Activated CD4-positive, alpha-beta T cell treated with anti-CD3 and anti-CD28 coated beads, Interleukin-2, Interleukin-4, amounts not matched to agents 100 ng/mL and 50 ng/mL, durations not matched to agents 16 hours and 8 hours (primary cell): ENCODE measurements at places on chromosomes 13 and 19.
A peak's percentile ranks its signal among the peaks of the same experiment; 100 is the strongest.

- no peak for DNase-seq
These were observed 175.4 kb upstream of the RFC3 start for GRCh38 chr13:33642374-33643065.

GRCh38 chr19:23971598-23971997 lies 56.9 kb downstream of the ZNF726 start:
- DNase-seq, result no peak

DNA sequence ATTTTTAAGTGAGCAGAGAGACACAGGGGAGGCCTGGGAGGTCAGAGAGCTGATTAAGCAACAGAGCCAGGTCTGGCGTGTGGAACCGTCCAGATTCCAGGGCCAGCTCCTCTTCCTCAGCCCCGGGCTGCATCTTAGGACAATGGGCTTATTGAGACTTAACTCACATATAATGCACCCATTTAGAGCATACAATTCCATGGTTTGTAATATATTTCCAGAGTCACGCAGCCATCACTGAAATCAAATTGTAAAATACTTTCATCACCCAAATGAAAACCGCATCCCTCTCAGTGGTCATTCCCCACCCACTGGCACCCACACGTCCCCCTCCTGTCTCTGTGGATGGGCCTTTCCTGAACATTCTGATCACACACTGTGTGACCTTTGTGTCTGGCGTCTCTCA lies 2.1 kb upstream of the HMG20B start:
- no peak for DNase-seq

DNA sequence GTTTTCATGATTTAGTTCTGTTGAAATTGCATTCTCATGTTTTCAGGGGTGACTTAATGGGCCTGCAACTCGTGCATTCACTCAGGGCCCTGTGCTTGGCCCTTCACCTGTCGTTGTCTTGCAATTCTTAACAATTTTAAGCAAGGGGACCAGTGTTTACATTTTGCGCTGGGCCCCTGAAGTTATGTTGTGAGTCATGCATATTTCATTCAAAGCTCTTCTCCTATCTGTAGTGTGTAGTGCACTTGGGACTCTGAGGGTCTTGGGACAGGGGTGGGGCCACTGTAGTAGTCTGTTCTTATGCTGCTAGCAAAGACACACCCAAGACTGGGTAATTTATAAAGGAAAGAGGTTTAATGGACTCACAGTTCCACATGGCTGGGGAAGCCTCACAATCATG lies 211.2 kb upstream of the RXFP2 start:
- no peak for DNase-seq

GRCh38 chr13:52455677-52456041 lies 381 bp downstream of the CKAP2 start:
- DNase-seq, result peak; percentile 76

DNA sequence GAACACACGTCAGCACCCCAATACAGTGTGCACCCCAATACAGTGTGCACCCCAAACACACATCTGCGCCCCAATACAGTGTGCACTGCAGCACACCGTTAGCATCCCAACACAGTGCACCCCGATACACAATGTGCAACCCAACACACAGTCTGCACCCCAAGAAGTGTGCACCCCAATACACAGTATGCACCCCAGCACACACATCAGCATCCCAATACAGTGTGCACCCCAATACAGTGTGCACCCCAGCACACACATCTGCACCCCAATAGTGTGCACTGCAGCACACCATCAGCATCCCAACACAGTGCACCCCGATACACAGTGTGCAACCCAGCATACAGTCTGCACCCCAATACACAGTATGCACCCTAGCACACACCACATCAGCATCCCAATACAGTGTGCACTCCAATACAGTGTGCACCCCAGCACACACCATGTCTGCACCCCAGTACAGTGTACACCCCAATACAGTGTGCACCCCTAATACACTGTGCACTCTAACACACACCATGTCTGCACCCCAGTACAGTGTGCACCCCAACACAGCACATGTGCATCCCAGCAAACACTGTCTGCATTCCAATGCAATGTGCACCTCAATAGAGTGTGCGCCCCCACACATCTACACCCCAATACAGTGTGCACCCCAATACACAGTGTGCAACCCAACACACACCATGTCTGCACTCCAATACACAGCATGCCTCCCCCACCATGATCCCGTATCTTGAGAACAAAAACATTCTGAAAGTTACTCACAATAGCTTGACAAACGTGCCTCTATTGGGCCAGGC lies 855 bp upstream of the CARS2 start:
- no peak for DNase-seq

DNA sequence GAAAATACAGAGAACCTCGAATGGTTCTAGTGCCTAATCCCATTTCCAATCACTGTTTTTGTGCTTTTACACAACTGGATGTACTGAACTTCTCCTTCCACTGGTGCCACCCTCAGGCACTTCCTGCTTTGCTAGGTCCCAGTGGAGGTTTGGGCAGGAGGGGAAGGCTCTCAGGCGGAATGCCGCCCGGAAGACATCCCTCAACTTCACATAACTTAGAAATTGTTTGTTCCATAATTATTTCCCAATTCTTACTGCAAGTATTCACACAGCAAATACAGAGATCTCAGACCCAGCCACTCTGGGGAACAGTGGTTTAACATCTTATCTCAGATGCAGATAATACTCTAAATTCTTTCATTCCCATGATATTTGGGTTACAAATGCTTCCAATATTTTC lies 195.7 kb upstream of the IPO5 start:
- DNase-seq, result no peak

GRCh38 chr19:35360880-35361420 lies 2.7 kb downstream of the FFAR3 start:
- DNase-seq, result no peak

DNA sequence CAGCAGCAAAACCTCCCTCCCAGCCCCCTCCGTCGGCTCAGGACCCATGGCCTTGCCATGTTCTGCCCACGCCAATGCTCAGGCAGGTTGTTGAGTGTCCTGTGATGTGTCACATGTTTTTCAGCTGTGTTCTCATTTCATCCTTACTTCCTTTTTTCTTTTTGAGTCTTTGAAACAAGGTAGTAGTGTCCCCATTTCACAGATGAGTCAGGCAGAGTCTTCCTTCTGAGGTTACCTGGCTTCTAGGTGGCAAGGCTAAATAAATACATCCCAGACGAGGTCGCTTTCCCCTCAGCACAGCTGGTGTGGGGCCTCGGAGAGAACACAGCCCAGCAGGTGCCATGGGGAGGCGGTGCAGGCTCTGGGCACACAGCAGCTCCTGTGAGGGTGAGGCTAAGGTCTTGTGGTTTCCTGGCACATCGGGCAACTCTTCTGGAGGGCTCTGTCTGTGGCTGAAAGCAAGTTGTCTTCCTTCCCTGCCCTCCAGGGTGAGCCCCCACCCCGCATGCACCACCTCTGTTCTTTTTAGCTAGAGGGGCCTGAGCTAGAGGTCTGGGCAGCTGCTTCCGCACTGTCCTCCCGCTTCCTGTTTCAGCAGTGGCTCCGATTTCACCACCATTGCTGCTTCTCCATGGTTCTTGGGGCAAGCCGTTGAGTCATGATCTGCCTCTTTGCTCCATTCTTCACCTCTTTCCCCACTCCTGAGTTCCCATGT lies 15.1 kb downstream of the PRAM1 start:
- DNase-seq, result peak; percentile 57

DNA sequence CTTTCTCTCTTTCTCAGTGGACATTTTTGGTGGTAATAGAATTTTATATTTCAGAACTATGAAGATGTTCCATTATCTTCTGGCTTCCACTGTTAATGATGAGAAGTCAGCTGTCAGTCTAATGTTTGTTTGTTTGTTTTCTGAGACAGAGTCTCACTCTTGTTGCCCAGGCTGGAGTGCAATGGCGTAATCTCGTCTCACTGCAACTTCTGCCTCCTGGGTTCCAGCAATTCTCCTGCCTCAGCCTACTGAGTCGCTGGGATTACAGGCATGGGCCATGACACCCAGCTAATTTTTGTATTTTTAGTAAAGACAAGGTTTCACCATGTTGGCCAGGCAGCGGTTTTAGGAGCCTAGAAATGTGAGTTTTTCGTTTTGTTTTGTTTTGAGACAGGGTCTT lies 4.7 kb downstream of the ZNF317 start:
- no peak for DNase-seq

DNA sequence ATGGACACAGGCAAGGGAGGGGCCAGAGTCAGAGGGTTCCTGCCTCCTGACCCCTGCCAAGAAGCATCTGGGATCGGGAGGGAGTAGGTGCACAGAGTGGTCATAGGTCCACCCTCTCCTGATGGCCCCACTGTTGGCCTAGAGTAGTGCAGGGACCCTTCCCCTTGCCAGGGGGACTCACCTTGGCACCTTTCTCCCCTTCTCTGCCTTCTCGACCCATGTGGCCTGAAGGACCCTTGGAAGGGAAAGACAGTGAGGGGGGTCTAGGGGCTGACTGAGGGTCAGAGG lies 33.3 kb upstream of the OLFM2 start:
- DNase-seq, result no peak

DNA sequence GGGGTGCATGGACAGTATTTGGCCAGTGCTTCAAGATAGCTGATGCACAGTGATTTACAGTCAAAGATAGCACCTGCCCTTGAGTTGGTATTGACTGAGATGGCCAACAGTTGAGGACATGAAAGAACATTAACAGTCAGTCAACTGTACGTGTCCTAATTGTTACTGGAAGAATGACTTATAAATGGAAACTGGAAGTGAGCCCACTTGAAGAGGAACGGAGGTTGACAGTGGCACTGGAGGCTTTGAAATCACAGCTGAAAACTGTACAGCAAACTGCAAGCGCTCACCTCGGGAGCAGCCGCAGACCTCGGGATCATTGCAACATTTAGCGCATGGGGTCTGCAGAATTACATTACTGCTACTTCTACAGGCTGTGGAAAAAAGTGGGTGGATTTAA lies 77.1 kb downstream of the GGACT start:
- DNase-seq, result no peak

GRCh38 chr19:10195199-10195519 lies 406 bp upstream of the DNMT1 start:
- no peak for DNase-seq

DNA sequence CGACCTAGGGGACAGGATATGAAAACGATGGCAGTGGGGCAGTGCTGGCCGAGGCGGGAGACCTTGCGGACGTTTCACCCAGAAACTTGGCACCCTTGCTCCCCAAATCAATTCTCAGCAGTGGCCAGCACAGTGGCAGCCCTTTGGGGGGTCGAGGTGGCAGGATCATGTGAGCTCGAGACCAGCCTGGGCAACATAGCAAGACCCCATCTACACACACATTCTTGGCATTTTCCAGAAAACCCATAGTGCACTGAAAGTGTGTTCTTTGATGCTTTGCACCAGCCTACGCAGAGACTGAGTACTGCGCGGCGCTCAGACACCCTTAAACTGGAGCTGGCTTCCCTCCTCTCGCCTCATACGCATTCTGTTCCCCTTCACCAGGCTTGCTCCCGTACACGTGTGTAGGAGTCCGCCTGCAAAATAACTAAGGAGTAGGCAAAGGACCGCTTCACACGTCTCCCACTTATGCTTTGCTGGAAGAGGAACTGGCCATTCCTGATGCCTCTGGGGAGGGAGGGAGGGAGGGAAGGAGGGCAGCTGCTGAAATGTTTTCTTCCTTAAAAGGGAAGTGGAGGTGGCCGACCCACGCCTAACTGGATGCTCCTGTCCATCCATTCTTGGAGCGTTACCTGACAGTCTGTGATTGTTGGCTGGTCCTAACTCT lies 23.5 kb upstream of the MIER2 start:
- no peak for DNase-seq
